ENCODE measurements at places on chromosomes 7 and 10.

GRCh38 chr10:35640951-35641675 is 983 bp downstream of the FZD8 start:
- no peak for DNase-seq

GRCh38 chr10:99924451-99925255 is 85.1 kb downstream of the DNMBP start:
- DNase-seq = no peak

- DNase-seq = no peak
Measured at GRCh38 chr10:70829543-70829942, 13.8 kb downstream of the SGPL1 start.

GRCh38 chr10:131816157-131816775 is 84.5 kb upstream of the PPP2R2D start:
- DNase-seq = no peak

- DNase-seq = peak; percentile 33
Measured at GRCh38 chr7:93245525-93246432, 13.6 kb downstream of the VPS50 start.

DNA sequence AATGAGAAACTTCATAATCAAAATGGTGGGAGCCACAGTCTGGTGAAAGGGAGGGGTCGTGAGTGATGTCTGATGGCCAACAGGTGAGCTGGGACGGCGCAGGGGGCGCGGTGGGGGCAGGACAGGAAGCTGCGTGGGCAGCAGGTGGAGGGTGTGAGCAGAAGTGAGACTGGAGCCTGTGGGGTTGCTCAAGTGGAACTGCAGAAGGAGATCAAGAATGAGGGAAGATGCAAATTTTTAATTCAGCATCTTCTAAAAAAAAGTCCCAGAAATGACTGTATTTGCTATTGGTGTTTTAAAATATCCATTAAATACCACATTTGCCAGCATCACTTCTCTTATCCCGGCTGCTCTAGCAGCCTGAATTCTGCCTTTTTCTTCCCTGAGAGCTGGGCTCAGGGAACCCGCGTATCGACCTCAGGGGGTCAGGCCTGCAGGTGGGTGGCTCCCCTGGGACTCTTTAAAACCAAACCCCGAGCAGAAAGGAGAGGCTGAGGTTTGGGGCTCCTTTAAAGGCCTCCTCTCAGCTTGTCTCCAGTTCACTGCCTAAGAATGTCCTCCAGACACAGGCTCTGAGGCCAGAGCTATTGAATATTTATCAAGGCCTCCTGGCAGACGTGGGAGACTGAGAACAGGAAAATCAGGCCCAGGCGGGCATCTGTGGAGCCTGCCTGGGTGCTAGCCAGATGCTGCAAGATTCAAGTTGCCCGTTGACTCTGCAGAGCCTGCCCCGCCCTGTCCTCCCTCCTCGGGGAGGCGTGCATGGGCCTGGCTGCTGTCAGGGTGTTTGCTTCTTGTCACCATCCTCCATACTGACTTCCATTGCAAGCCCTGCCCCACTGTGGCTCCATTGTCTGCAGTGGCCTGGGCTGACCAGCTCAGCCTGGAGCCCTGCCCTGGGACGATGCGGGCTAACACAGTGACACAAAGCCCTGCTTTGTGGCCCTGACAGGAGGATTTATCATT is 53.9 kb downstream of the SYPL1 start:
- no peak for DNase-seq

GRCh38 chr10:122279725-122280141 is 8.6 kb downstream of the BTBD16 start:
- no peak for DNase-seq

DNA sequence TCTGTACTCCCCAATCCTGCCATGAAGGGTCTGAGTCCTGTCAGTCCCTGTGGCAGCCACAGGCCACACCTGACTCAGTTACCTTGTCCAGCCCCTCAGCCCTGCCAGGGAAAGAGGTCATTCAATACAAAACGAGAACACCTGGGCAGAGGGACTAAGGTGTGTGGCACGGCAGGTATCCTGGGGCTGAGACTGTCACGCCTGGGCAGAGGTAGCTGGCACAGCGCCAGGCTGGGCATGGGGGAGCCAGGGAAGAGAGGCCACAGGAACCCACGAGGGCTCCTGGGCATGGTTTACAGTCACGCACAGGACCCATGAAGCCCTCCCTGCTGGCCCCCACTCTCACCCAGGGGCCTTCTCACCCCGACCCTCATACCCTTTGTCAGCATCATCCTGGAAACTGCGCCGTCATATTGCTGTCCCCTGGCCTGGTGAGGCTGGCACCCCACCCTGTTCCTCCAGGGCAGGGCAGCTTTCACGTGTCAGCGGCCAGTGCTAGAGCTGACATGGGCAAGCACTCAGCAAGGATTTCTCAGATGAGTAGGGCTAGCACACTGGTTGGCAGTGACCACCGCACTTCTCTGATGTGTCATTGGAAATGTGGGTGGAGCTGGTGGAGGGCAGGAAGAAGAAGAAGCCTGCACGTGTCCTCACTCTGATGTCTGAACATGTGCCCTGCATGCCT is 42.7 kb downstream of the LRRC18 start:
- DNase-seq = no peak

- no peak for DNase-seq
Measured at GRCh38 chr10:7159517-7159916, 251.3 kb downstream of the SFMBT2 start.

- no peak for DNase-seq
Measured at GRCh38 chr7:7519056-7519455, 16.6 kb downstream of the COL28A1 start.

DNA sequence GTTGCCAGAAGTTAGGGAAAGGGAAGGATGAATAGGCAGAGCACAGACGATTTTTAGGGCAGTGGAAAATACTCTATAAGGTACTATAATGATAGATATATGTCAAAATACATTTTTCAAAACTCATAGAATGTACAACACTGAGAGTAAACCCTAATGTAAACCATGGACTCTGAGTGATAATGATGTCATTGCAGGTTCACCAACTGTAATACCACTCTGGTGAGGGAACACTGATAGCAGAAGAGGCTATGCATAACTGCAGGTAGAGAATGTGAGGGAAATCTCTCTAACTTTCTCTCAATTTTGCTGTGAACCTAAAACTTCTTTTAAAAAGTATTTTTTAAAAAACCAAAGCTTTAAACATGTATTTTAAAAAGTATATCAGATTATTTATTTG is 22.1 kb downstream of the POT1 start:
- DNase-seq = no peak

DNA sequence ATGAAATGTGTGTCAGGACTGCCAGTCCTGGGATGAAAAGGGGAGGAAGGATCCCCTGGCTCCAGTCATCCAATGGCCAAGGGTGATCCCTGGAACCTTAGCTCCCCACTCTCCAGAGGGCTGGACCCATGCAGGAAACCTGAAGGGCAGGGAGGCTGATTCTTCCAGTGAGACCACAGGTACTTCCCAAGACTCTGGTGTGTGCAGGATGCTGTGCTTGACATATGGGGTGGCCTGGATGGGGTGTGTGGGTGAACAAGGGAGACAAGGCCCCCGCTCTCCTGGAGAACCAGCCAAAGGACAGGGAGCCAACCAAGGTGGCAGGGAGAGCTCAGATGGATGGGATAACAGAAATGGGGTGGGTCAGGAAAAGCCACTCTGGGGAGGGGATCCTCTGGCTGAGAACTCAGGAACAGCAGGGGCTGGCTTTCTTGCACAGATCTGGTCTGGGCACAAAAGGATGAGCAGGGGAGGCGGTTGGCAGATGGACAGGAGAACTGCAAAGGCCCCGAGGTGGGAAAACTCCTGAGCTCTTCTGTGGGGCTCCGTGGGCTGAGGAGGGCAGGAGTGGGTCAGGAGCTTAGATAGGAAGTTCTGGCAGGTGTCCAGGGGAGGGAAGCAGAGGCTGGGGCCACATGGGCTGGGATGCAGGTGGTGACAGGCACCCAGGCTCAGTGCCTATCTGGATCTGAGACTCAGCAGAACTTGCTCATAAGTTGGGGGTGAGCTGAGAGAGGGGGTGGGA is 100.6 kb downstream of the ARHGAP22 start:
- no peak for DNase-seq

- DNase-seq = no peak
Measured at GRCh38 chr7:47150497-47151260, 431.2 kb downstream of the TNS3 start.

GRCh38 chr10:21978191-21978862 is 25.2 kb downstream of the DNAJC1 start:
- no peak for DNase-seq

DNA sequence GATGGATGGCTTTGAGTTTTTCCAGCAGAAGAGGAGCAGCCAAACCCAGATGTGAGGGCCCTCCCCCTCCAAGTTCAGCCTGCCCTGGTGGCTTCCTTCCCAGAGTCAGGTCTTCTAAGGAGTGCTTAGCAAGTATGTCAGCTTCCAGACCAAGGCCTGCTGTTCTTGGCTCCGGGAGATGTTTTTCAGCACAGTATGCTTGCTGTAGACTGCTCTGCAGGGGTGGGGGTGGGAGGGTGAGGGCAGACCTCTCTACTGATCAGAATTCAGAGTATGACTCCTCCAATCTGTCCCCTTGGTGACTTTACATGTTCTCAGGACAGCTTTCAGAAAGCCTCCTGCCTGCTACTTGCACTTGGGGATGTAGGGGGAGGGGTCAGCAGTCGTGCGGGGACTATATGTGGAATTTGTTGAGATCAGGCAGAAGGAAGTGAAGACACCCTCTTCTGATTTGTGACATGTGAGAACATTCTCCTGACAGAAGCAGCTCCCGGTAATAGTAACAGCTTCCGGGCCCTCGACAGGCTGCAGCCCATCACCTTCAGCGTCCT is 516.4 kb upstream of the ZMIZ1 start:
- DNase-seq = no peak

- DNase-seq = no peak
Measured at GRCh38 chr7:134731616-134732015, 47.8 kb upstream of the CALD1 start.

DNA sequence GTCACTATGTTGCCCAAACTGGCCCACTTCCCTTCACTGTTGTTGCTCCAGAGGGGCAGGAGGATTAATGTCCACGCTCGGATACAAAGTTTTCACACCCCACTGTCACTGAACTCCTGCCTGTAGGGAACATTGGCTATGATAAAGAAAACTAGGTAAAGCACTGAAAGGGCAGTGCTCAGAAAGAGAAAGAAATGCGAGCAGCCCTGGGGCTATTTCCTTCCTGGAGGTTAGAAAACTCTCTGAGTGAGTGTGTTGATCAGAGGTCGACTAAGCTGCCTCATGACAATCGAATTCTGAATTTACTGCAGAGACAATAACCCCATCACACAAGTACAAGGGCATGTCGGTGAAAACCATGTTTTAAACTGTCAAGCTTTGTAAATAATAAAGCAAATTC is 227.2 kb upstream of the PITRM1 start:
- no peak for DNase-seq

DNA sequence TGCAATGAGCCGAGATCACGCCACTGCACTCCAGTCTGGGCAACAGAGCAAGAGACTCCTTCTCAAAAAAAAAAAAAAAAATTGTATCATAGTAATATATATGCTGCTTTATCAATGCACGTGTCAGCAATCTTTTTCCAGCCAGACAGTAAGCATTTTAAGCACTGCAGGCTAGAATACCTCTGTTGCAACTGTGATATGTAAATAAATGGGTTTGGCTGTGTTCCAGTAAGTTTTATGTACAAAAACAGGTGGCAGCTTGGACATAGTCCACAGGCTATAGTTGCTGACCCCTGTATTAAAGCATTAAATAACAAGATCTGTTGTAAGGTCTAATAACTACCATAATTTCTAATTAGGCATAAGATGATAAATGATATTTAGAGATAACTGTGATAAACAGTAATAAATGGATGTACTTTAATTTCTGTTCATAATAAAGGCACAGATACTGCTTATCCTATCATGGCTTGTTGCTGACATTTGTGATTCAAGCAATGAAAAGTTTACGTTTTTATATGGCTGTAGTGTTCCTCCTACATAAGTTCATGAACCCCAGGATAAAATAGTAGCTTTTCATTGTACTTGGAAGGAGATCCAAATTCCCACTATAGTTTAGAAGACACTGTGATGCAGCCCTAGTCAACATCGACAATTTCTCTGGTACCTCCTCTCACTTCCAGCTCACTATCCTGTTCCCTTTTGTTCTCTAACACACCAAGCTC is 161.4 kb downstream of the ELMO1 start:
- DNase-seq = peak; percentile 40

DNA sequence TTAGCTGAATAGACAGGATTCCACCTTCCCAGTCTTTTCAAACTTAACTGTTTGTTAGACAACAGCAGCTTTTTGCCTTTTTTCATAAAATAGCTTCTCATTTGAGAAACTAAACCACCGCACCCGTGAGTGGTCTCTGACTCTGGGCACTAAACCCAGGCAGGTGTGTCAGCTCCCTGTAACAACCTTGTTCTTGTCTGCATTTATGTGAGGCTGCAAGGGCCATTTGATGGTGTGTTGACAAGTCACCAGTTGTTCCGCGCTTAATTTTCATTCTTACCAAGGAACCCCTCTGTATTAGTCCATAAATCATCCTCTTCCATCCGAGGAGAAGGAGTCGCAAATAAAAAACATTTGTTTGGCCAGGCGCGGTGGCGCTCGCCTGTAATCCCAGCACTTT is 1.5 kb downstream of the STOX1 start:
- DNase-seq = no peak

GRCh38 chr10:84613336-84614021 is 285.1 kb downstream of the CCSER2 start:
- no peak for DNase-seq

- DNase-seq = no peak
Measured at GRCh38 chr7:24152356-24152755, 131.6 kb upstream of the NPY start.

GRCh38 chr7:125506331-125506730 is 576.7 kb upstream of the POT1 start:
- DNase-seq = no peak

GRCh38 chr7:34839645-34840044 is 181.6 kb downstream of the NPSR1 start:
- DNase-seq = no peak

DNA sequence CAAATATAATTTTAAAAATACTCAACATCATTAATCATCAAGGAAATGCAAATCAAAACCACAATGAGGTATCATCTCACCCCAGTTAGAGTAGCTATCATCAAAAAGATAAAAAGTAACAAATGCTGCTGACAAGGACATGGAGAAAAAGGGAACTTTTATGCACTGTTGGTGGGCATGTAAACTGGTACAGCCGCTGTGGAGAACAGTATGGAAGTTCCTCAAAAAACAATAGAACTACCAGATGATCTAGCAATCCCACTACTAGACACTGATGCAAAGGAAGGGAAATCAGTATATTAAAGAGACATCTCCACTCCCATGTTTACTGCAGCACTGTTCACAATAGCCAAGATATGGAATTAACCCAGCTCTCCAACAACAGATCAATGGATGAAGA is 384.5 kb downstream of the PLXDC2 start:
- no peak for DNase-seq

GRCh38 chr7:117112640-117113039 is 159.3 kb downstream of the ST7 start:
- no peak for DNase-seq

- DNase-seq = no peak
Measured at GRCh38 chr10:82796510-82796909, 921.5 kb downstream of the NRG3 start.

DNA sequence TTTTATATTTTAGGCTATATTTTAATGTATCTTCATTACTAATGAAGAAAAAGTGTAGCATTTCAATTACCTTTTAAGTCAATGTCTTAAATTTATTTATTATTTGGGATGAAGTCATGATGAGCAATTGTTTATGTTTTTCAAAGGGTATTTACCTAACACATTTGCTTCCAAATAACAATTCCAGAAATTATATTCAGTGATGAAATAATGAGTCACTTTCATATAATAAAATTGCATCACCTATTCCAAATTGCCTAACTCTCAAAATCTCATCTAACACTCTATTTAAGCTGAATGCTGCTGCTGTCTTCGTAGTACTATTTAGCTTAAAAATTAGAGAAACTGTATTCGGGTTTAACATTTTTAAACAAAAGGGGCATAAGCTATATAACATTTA is 97.7 kb downstream of the PRKG1 start:
- no peak for DNase-seq

Data from NCI-H1417 treated with DMSO at 0.1 percent for 48 hours (cell line).